ENCODE measurements at places on chromosomes 7 and 10. TPM values are rescaled to one million over a fixed set of nuclear protein-coding genes. Genes with fewer than 3 reads are reported as not detected.

- no peaks in the 10 kb centered on the region for H3K27me3 ChIP-seq
- H3K4me1 ChIP-seq, result no peaks in the 10 kb centered on the region
- no peak overlapping the region for H3K27ac ChIP-seq
These were observed 609.7 kb downstream of the INHBA start for GRCh38 chr7:41093141-41093540.

DNA sequence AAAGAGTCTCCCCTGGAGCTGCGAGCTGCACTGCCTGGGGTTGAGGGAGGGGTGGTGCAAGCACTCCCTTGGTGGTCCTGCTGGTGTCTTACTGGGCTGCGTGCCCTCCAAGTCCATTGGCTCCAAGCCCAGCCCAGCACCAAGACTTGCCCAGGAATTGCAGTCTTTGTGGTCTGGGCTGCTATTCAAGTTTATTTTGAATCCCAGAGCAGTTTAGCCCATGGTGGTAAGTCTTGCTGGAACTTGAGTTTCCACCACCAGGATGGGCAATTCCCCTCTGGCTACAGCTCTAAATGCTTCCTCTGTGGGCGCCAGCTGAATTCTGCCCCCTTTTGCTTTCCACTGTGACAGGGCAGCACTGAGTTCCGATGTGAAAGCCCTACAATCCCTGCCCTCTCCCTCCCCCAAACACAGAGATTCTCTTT is 25.1 kb downstream of the GALNT11 start:
- H3K4me3 ChIP-seq, result no peak overlapping the region
- H3K27ac ChIP-seq, result no peak overlapping the region
- H3K27me3 ChIP-seq, result no peaks in the 10 kb centered on the region

GRCh38 chr7:100583132-100584053 is 2.5 kb downstream of the LRCH4 start:
- peak overlapping the region; percentile 92 for H3K4me3 ChIP-seq
- DNase-seq, result peak; percentile 87
- H3K36me3 ChIP-seq, result peaks cover 17% of the 10 kb centered on the region
- H3K4me1 ChIP-seq, result peaks cover 25% of the 10 kb centered on the region
- H3K27me3 ChIP-seq, result no peaks in the 10 kb centered on the region

DNA sequence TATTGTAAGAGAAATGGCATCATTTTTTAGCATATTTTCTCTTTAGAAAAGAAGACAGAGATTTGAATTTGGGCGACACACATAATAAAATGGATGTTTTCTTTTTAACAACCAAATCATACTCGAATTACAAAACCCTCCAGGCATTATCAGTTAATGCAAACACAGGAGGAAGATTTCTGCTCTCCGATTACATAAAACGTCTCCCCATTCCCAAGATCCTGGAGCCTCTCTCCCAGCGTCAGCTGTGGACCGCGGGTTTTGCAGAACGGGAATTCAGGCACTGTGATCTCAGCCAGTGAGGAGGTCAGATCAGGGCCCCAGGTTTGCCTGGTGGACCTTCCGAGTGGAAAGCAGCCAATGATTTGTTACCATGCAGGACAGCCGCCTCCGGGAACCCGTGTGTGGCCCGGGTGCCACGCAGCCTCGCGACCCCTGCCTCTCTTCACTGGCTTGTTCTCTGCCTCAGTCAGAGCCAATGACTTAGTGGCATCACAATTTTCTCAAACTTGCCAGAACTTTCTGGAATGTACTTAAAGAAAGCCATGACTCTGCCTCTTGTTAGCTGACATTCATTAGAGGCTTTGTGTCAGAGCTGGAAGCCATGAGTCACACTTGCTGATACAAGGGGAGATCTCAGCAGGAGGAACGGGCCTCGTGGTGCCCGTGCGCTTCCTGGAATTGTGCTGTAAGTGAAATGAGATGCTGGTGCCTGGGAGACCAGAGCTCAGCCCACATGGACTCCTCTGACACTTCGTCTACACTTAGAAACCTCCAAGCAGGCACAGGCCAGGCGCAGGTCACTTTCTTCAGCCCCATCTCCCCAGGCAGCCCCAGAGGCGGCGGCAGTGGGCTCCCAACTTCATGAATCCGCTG is 246.1 kb downstream of the KLF6 start:
- no peak overlapping the region for H3K4me3 ChIP-seq
- no peaks in the 10 kb centered on the region for H3K27me3 ChIP-seq
- no peak for DNase-seq
- no peaks in the 10 kb centered on the region for H3K36me3 ChIP-seq

DNA sequence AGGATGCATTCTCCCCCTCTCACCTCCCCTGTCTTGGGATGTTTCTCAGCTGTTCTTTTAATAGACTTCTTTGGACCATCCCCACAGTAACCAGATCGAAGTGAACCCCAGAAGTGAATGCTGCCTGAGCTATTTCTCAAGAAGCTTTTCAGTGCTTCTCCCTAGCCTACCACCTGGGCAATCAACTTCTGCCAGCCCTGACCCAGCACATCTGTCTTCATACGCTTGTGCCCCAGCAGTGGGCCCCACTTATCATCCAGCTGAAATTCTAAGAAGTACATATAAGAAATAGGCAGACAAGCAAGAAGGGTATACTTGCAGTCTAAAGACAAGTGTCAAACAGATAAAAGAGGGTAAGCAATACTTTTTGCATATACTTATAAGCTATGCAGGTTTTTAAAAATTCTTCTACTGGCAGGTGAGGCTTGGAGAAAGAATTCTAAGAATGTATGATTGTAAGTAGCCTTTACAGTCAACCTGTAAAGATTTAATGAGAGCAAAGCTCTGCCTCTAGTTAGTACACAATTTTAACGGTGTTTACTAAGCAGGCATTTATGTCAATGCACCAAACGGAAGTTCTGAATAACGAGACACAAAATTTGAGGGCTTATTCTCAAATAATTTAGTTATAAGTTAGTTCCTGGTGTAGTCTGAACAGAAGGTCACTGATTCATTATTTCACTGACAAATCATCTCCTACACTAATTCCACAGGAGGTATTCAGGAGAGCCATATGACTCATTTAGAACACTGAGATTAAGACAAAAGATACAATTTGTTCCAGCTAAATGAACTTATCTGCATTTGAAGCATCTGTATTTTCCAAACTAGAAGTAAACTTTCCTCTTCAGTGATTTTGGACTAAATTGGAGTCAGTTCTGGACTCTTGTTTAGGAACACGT is 83.3 kb downstream of the RNLS start:
- no peak for DNase-seq
- H3K4me3 ChIP-seq, result no peak overlapping the region
- peaks cover 9% of the 10 kb centered on the region for H3K4me1 ChIP-seq
- H3K27ac ChIP-seq, result no peak overlapping the region
- H3K36me3 ChIP-seq, result peaks cover 3% of the 10 kb centered on the region

Gene ARHGAP22
- total RNA-seq, result not detected

DNA sequence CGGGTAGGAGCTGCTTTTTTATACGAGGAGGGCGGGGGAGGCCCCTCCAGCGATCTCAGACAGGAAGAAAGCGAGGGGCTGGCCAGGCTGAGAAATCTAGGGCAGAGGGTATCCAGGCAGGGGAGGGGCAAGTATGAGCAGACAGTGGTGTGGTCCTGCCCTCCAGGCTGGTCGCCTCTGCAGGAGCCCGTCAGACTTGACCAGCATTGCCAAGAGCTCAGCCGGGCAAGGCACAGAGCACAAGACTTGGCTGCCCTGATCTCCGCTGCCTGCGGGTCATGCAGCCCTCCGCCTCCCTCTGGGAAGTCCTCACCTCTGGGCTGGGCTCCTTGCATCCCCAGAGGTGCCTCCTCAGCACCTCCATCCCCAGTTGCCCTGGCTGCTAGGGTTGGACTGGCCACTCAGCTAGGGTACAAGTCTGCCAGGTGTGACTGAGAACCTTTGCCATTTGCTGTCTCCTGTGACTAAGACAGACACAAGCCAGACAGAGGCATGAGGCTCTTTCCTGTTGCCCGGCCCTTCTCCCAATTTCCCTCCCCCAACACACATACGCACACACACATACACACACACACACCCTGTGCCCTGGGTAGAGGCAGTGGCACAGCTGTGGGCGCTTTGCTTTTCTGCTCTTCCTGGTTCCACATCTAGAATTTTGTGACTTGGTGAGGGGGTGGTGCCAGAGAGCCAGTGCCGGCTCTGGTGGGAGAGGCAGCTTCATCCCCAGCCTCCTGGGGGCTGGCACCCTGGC is 59.1 kb upstream of the PPIF start:
- H3K4me1 ChIP-seq, result peaks cover 57% of the 10 kb centered on the region
- no peak for DNase-seq
- peaks cover 7% of the 10 kb centered on the region for H3K36me3 ChIP-seq
- peak overlapping the region; percentile 37 for H3K27ac ChIP-seq
- H3K27me3 ChIP-seq, result no peaks in the 10 kb centered on the region

DNA sequence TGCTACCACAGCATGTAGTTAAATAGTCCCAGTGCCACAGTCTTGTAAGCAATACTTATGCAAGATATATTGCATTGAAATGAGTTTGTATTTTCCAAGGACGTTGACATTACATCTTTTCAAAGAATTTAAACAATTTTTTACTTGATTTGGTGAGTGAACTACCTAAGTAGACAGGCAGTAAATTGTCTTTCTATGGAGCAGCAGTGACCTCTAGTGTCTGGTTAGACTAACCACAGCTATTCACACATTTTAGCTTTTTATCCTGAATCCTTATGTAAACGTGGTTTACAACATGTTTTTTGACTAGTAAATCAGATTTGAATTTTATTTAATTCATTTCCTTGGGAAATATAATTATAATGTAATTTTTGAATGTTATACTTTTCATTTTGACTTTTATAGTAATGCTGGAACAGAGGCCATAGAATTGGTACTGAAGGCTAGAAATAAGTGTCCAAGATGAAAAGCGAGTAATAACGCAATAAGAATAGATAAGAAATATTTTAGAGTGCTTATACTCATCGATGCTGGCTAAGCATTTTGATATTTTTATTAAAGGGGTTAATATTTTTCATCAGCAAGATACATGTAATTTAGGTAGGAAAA is 5.6 kb downstream of the LRRTM3 start:
- DNase-seq, result peak; percentile 39
- no peak overlapping the region for H3K4me3 ChIP-seq
- no peaks in the 10 kb centered on the region for H3K36me3 ChIP-seq
- no peaks in the 10 kb centered on the region for H3K4me1 ChIP-seq
- peaks cover 29% of the 10 kb centered on the region for H3K27me3 ChIP-seq
- no peak overlapping the region for H3K27ac ChIP-seq

- no peaks in the 10 kb centered on the region for H3K4me1 ChIP-seq
- no peak overlapping the region for H3K27ac ChIP-seq
- H3K36me3 ChIP-seq, result no peaks in the 10 kb centered on the region
- no peak overlapping the region for H3K4me3 ChIP-seq
- DNase-seq, result peak; percentile 9
- peaks cover 4% of the 10 kb centered on the region for H3K27me3 ChIP-seq
These were observed 86.5 kb downstream of the OTUD1 start for GRCh38 chr10:23525406-23525805.

Gene GPR15LG
- not detected for total RNA-seq

DNA sequence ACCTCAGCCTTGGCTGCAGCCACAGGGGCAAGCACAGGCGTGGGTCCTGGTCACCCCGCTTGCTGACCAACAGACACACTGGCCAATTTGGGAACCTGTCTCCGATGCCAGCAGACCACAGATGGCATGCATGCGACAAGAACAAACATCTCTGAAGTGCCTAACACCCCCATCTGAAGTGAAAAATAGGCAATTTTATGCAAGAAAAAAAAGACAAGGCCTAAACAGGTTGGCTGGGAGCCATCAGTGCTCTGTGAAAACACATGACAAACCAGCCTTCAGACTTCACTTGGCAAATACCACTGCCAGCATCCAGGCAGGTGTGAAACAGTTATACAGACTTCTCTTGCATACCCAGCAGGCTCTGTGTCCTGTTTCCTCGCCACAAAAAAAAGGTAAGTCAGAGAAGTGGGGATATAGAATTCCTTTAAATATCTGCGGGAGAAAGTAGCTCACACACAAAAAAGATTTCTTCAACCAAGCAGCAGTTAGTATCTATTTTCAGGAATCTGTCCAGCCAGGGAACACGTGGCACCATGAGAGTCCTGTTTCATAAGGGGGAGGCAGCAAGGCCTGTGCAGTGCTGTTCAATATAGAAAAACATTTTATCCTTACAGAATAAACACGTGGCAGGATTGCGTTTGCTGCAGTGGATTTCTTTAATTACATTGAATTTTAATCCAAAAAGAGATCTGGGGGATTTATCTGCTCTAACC is 293.4 kb upstream of the MKLN1 start:
- no peak overlapping the region for H3K27ac ChIP-seq
- no peaks in the 10 kb centered on the region for H3K27me3 ChIP-seq
- peaks cover 25% of the 10 kb centered on the region for H3K36me3 ChIP-seq
- H3K4me1 ChIP-seq, result peaks cover 53% of the 10 kb centered on the region

- H3K4me1 ChIP-seq, result no peaks in the 10 kb centered on the region
- no peaks in the 10 kb centered on the region for H3K36me3 ChIP-seq
- H3K27ac ChIP-seq, result no peak overlapping the region
- H3K4me3 ChIP-seq, result no peak overlapping the region
- no peak for DNase-seq
These were observed 383.5 kb downstream of the PLXNA4 start for GRCh38 chr7:132192809-132193208.

- no peak overlapping the region for H3K27ac ChIP-seq
- no peak overlapping the region for H3K4me3 ChIP-seq
- peaks cover 8% of the 10 kb centered on the region for H3K4me1 ChIP-seq
- H3K27me3 ChIP-seq, result no peaks in the 10 kb centered on the region
- no peak for DNase-seq
These were observed 54.4 kb downstream of the KLHDC10 start for GRCh38 chr7:130124711-130125110.

Gene MYH16
- not detected for total RNA-seq

- DNase-seq, result no peak
- no peak overlapping the region for H3K27ac ChIP-seq
- H3K4me1 ChIP-seq, result no peaks in the 10 kb centered on the region
- H3K4me3 ChIP-seq, result no peak overlapping the region
These were observed 964.9 kb downstream of the REEP3 start for GRCh38 chr10:64486149-64486548.

Gene SLF2
- total RNA-seq, result 39.1 TPM

Gene RNF133
- total RNA-seq, result not detected

Gene OPALIN
- total RNA-seq, result not detected

GRCh38 chr10:117161386-117162033 is 23.4 kb upstream of the VAX1 start:
- no peak overlapping the region for H3K27ac ChIP-seq
- H3K36me3 ChIP-seq, result no peaks in the 10 kb centered on the region
- H3K27me3 ChIP-seq, result peaks cover 85% of the 10 kb centered on the region
- DNase-seq, result no peak
- H3K4me1 ChIP-seq, result peaks cover 14% of the 10 kb centered on the region

Gene TMEM176A
- total RNA-seq, result not detected

Gene UTF1
- not detected for total RNA-seq

- H3K27ac ChIP-seq, result no peak overlapping the region
- no peak overlapping the region for H3K4me3 ChIP-seq
- no peaks in the 10 kb centered on the region for H3K4me1 ChIP-seq
- H3K36me3 ChIP-seq, result peaks cover 3% of the 10 kb centered on the region
These were observed 137.4 kb downstream of the ZNF438 start for GRCh38 chr10:30894221-30894620.

Gene POU6F2
- 0.12 TPM for total RNA-seq

- DNase-seq, result no peak
- H3K4me3 ChIP-seq, result no peak overlapping the region
- no peak overlapping the region for H3K27ac ChIP-seq
These were observed 355.9 kb downstream of the SFMBT2 start for GRCh38 chr10:7054915-7055314.
